Lung (tissue), 17 donors: ENCODE measurements at places on chromosomes 1 and 21.

DNA sequence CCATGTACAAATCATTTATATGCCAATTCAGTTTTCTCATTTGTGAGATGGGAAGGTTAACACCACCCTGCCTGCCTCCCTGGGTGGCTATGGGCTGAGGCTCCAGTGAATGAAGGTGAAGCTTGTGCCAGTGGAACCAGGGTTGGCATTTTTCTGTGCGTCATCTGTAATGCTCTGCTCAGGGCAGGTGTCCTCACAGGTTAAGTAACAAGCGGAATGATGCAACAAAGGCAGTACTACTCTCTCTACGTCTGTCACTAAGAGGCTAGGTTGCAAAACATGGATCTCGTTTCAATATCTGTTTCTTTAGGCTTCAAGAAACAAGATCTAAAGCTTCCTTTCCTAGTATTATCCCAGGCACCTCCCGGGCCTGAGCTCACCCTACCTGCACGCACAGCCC lies 67.0 kb upstream of the ZNF648 start:
- DNase-seq, result no peak

DNA sequence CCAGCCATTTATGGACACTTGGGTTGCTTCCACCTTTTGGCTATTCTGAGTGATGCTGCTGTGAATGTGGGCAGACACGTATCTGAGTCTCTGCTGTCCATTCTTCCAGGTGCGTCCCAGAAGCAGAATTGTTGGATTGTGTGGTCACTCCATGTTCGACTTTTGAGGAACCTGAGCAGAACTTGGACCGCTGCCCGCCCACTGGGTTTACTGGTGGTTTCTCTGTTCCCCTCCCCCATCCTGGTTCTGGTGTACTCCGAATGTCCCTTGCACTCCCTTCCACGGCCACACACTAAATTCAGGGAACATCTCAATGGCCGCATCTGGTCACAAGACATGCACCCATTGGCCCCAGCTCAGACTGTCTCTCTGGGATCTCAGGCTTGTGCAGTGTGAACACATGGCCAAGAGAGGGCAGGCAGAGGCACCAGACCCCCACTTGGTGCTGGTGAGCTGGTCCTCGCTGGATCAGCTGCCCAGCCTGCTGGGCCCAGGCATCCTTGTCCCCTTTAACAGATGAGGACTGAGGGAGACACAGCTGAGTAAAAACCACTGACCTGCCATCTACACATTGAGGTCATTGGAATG lies 565.1 kb downstream of the NPHP4 start:
- DNase-seq, result no peak

DNA sequence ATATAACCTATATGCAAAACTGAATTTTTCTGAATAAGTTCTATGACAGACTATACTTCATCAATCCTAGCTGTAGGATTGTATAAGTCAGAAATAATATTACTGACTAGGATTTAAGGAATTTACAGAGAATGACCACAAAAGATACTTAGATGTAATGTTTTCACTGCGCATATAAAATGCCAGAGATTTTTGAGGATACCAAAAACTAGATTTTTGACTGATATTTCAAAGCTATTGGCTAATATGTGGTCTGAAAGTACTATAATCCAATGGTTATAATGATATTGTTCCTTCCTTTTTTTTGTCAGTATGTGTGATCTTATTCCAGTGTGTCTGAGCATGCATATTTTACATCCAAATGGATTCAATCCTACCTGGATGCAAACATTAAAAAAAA lies 17.0 kb upstream of the IFI44L start:
- DNase-seq, result no peak

DNA sequence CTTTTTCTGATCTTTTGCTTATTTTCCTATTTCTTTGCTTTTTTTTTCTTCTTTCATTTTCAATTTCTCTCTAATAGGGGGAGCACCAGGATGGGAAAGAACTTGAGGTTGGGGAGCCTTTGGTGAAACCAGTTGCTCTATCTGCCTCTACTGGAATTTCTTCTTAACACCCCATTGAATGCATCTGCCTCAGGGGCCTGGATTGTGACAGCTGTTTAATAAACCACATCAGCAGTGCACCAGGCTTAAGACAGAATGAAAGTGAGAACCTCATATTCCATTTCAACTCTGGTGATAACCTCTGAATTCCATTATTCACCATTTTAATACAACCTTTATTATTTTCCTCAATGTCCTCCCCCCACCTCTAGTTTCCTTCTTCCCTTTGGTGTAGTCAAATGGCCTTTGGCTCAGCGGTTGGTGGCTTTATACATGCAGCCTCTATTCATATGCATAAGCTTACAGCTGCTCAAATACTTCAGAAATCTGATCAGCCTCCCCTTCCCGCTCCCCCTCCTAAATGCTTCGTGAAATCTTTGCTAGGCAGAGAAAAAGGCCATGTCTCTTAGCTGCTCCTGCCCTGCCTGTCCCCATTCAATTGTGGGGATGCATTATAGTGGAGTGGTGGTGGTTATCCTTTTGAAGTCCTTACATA lies 537.3 kb upstream of the PLXNA2 start:
- no peak for DNase-seq

GRCh38 chr21:40472013-40472412 lies 374.9 kb downstream of the DSCAM start:
- DNase-seq, result no peak

GRCh38 chr1:221886743-221887414 lies 145.0 kb upstream of the DUSP10 start:
- DNase-seq, result no peak

- no peak for DNase-seq
These were observed 236.9 kb upstream of the NRIP1 start for GRCh38 chr21:15301736-15302135.

GRCh38 chr1:189775343-189775742 lies 702.3 kb downstream of the BRINP3 start:
- no peak for DNase-seq

DNA sequence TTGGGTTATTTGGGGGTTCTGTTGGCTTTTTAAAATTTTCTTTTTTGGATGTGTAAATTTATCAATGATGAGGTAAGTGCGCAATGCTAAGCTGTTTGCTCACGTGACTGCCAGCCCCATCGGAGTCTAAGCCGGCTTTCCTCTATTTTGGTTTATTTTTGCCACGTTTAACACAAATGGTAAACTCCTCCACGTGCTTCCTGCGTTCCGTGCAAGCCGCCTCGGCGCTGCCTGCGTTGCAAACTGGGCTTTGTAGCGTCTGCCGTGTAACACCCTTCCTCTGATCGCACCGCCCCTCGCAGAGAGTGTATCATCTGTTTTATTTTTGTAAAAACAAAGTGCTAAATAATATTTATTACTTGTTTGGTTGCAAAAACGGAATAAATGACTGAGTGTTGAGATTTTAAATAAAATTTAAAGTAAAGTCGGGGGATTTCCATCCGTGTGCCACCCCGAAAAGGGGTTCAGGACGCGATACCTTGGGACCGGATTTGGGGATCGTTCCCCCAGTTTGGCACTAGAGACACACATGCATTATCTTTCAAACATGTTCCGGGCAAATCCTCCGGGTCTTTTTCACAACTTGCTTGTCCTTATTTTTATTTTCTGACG lies 3.1 kb downstream of the OLIG2 start:
- DNase-seq, result no peak

DNA sequence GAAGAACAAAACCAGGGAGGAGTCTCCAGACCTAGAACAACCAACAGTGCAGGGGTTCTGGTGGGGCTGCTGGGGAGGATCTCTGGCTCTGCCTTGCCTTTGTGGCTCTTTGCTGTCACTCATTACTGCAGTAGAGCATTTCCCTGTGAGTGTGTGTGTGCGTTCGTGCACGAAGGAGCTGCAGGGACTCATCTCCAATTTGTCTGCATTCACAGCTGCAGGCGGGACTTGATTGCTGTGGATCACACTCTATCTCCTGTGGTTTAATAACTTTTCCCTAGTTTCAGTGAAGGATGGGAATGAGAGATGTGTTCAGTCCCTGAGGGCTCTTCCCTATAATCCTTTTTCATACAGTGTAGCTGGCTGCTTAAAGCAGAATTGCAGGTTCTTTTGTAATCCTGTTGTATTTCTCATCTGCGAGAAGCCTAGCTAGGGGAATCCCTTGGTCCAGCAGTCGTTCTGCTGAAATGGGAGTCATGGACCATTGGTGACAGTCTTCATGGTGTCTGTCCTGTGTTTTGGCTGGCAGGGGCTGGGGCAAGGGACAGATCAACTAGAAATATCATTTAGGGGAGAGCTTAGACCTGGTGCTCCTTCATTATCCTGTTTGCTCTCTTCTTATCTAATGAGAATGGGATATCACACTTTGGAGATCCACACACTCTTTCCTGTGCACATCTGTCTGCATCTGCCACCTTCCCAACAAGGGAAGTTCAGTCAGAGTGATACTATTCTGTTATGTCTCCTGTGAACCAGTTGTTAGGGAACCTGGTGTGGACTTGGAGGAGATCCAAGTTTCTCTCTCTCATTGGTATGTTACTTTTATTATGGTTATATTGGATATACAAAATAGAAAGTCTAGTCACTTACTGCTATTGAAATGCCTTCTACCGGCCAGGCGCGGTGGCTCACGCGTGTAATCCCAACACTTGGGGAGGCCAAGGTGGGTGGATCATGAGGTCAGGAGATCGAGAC lies 3.0 kb downstream of the PCP4L1 start:
- no peak for DNase-seq

DNA sequence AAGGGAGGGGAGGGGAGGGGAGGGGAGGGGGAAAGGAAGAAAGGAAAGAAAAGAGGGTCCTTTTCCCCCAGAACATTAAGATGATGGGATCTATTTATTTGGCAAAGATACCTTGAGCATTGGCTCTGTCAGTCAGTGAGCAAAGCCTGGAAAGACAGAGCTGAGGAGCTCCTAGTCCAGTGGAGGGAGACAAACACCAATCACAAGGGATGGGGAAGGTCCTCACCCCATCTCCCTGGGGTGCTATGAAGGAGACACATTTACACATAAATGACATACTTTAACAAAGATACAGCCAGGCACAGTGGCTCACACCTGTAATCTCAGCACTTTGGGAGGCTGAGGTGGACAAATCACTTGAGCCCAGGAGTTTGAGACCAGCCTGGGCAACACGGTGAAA lies 154.9 kb upstream of the TIAM1 start:
- DNase-seq, result no peak

DNA sequence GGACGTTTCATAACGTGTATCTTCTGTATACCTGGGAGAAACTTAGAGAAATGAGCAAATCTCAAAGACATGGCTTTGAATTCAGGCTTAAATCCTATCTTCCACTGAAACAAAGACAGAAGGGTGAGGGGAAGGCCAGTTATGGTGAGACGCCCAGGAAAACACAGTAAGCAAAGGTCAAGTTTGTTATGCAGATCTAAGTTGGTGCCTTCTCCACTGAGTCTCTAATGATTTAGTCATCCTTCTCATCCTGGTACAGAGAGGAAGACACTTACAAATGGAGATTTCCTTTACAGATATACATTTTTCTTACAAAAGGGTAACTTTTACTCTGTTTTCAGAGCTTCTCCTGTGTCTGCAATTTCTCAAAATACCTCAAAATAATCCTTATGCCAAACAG lies 64.4 kb downstream of the MAP3K7CL start:
- no peak for DNase-seq

DNA sequence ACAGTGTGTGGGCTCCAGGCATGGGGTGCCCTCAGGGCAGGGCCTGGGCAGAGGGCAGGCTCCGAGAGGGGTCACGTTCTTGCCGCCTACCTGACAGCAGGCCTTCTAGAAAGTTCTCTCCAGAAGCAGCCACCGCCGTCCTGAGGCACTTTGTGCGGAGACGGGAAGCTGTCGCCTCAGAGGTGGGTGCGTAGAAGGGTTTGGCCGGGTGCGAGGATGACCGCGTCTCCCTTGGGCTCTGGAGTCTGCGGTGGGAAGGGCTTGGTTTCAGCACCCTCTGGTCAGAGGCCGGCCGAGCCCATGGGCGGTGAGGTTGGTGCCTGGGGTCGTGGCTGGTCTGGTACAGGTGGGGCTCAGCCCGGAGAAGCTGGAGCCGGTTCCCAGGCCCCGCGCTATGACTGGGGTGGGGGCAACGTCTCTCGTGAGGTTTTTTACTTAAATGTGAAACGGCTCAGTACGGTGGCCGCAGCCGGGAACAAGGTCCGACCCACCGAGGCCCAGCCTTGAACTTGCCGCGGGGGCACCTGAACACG lies 10.1 kb upstream of the TTLL10 start:
- no peak for DNase-seq

GRCh38 chr1:14094611-14095400 lies 394.8 kb downstream of the PRDM2 start:
- DNase-seq, result peak; percentile 42

DNA sequence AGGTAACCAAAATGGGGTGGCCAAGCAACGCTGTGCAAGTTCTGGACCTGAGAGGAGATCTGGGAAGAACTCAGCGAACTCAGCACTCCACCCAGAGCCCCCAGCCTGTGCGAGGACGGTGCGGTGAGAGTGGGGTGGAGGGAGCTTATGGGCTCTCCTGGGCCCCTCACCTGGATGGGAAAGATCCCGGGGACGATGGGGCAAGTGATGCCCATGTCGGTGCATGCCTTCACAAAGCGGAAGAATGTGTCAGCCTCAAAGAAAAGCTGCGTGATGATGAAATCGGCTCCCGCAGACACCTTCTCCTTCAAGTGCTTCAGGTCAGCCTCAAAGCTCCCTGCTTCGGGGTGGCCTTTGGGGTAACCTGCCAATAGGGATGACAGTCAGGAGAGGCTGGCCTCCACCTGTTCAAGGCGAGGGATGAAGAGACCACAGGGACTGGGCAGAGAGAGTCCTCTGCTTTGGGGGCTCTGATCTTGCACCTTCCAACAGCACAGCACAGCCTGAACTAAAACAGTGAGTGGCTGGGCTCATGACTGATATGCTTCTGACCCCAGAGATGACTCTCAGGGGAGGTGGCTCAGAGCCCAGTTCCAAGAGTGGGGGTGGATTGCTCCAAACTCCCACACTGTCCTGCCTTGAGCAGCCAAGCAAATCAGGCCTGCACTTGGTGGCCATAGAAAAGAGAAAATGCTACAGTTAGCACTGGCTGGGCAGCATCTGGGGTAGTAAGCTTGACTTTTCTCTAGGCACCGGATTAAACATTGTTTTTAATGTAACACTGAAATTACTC lies 9.5 kb downstream of the MTHFR start:
- no peak for DNase-seq

DNA sequence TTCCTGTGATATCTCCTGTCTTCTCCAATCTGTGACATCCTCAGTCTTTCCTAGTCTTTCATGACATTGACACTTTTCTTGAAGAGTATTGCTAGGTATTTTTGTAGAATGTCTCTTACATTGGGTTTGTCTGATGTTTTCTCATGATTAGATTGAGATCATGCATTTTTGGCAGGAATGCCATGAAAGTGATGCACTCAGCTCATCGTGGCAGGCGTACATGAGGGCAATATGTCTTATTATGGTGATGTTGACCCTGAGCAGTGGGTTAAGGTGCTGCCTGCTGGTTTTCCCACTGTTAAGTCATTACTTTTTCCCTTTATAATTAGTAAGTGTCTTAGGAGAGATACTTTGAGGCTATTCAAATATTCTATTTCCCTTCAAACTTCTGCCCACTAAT lies 80.2 kb upstream of the SSX2IP start:
- no peak for DNase-seq
